ENCODE measurements at places on chromosomes 13 and 19.

DNA sequence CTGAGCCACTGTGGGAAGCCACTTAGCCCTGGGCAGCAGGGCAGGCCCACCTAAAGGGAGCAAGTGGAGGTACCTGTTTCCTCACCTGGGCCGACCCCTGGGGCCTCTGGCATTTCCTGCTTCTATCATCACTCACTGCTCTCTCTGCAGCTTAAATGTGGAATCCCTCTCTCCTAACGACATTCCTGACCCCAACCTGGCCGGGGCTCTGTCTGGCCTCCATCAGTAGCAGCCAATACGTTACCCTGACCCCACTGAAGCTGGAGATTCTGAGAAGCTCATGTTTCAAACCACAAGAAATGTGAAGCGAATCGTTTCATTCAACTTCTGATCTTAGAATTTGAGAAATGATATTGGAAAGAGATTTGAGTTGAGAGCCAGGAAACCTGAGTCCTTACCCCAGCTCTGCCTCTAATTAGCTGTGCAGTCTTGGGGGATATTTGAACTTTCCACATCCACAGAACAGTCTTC is 39.9 kb downstream of the DOCK9 start:
- DNase-seq: peak; percentile 1

- no peak for DNase-seq
Observed at GRCh38 chr19:17577457-17578097, 22.1 kb downstream of the COLGALT1 start.

DNA sequence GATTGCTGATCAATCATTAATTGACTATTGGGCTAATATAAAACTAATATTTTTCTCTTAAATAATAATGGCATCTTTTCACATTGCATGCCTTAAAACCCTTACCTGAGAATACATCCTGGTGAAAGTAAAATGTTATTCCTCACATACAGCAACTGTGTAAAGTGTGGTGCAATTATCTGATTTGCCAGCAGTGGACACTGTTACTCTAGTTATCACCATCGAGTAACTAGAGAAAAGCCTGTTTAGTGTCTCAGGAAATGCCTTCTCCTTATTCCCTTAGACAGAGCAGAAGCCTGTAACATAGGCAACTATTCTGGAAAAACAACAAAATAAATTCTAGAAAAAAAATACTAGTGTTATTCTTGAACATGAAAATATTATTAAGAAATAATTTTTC is 459.8 kb downstream of the FGF14 start:
- peak; percentile 5 for DNase-seq

DNA sequence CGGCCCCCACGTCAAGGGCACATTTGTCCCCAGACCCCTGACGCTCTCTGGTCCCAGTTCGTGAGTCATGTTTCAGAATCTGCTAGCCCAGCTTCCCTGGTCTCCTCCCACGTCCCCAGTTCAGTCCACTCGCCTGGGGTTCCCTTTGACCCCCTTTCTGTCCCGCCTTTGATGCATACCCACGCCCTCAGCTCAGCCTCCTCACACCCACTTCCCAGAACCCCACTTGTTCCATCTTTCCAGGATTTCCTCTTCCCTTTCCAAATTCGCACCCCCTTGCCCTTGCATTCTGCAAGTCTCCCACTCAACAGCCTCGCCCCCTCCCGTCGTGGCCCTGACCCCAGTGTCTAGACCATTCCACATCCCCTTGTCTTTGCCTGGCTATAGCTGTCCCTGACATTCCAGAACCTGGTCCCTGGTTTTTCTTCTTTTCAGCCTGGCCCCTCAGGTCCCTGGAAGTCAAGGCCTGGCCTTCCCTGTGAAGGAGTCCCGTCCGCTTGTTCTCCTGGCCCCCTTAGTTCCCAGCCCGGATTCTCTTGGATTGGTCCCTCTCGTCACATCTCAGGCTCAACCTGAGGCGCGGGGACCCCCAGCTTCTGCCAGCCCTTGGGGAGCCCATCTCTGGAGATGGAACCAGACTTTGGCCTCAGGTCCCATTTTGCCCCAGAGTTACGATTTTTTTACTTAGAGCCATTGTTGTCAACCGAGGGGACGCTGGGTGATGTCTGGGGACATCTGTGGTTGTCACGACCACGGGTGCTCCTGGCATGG is 1.3 kb downstream of the NCLN start:
- DNase-seq: no peak

DNA sequence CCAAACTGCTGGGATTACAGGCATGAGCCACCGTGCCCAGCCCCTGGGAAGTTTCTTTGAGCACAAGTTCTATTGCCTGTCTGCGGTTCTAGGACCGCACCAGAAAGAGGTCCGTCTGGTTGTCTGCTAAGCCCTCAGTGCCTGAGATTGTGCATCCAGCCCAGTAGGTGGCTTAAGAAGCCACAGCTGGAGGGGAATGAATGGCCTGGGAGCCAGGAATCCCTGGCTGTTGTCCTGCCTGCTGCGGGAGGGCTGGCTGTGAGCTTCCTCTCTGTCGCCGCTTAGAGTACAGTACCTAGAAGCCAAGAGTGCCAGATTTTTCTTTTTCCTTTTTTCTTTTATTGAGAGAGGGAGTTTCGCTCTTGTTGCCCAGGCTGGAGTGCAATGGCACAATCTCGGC is 4.2 kb upstream of the TYK2 start:
- no peak for DNase-seq

DNA sequence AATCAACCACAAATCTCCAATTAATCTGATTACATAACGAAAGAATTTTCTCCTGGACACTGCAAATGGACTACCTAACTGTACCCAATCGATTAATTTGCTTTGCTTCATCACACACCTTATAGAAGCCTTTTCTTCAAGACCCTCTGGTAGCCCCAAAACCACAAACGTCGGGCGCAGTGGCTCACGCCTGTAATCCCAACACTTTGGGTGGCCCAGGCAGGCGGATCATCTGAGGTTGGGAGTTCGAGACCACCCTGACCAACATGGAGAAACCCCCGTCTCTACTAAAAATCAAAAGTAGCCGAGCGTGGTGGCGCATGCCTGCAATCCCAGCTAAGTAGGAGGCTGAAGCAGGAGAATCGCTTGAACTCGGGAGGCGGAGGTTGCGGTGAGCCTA is 42.9 kb upstream of the ZNF429 start:
- DNase-seq: no peak

- peak; percentile 53 for DNase-seq
Observed at GRCh38 chr13:29621051-29621800, 25.7 kb upstream of the SLC7A1 start.

- DNase-seq: peak; percentile 22
Observed at GRCh38 chr19:3270902-3271301, 46.4 kb downstream of the CELF5 start.

DNA sequence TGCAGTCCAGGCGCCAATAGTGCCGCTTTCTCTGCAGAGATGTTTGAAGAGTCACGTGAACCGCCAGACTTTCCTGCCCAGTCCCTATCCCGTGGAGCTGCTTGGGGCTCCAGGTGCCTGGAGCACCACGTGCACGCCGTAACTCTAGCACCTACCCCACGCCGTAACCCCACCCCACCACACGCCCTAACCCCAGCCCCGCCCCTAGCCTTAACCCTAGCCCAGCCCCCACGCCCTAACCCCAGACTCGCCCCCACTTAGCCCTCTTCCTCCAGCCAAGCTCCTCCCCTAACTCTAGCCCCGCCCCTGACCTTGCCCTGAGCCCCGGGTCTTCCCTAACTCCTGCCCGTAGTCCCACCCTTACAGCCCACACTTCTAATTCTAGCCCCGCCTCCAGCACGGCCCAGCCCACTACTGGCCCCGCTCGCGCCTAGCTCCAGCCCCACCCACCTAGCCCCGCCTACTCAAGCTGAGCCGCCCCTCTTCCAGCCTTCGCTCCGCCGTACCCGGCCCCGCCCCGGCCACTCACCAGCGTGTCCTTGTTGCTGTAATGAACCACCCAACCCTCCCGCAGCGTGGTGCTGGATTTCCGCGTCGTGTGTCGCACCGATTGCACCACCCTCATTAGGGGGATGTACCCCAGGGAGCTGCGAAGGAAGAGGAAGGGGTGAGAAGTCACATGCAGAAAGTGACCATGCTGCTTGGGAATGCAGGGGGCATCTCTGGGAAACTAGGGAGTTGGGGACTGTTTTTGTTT is 19.5 kb downstream of the PRKD2 start:
- peak; percentile 70 for DNase-seq

DNA sequence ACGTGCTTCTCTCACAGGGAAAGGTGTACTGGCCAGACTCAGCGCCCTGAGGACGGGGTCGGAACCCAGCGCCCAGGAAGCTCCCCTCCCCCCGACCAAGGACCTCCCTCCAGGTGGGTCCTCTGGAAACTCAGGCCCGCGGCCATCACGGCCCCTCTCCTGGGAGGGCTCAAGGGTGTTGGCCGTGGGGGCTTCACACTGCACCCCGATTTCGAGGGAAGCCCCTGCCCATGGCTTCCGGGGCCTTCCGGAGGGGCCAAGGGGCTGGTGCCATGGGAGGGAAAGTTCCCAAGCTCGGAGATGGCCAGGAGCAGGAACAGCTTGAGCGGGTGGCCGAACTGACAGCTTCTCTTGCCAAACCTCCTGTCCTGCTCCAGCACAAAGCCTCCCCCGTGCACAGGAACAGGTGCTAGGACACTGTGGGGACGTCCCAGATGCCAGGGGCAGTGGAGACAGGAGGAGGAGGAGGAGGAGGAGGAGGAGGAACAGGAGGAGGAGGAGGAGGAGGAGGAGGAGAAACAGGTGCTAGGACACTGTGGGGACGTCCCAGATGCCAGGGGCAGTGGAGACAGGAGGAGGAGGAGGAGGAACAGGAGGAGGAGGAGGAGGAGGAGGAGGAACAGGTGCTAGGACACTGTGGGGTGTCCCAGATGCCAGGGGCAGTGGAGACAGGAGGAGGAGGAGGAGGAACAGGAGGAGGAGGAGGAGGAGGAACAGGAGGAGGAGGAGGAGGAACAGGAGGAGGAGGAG is 10.0 kb downstream of the SBNO2 start:
- DNase-seq: no peak

DNA sequence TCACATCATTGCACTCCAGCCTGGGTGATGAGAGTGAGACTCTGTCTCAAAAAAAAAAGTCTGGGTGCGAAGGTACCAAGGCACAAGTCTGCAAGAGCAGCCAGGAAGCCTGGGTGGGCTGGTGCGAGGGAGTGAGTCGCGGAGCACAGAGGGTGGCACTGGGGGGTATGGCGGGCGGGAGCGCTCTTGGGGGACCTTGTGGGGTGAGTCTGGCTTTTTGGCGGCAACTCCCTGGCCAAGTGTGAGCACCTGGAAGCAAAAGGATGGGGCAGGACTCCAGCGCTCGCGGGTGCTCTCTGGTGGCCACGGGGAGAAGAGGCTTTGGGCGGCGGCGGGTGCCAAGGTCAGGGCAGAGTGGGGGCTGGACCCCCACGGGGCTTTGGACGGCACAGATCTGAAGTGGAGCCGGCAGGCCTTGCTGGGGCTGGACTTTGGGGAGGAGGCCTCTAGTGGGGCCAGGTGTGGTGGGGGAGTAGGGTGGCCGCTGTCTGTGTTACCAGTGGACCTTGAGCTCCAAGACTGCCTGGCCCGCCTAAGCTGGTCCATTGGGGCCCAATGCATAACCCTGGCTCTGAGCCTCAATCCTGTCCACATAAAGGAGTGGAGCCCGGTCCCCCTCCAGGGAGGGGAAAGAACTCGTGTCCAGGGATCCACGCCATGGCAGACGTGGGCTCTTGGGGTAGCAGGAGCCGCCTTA is 1.6 kb downstream of the P2RY11 start:
- DNase-seq: peak; percentile 31

- peak; percentile 63 for DNase-seq
Observed at GRCh38 chr19:45768655-45768983, 433 bp downstream of the SIX5 start.

- DNase-seq: no peak
Observed at GRCh38 chr19:44796701-44797115, 12.2 kb upstream of the BCAM start.

DNA sequence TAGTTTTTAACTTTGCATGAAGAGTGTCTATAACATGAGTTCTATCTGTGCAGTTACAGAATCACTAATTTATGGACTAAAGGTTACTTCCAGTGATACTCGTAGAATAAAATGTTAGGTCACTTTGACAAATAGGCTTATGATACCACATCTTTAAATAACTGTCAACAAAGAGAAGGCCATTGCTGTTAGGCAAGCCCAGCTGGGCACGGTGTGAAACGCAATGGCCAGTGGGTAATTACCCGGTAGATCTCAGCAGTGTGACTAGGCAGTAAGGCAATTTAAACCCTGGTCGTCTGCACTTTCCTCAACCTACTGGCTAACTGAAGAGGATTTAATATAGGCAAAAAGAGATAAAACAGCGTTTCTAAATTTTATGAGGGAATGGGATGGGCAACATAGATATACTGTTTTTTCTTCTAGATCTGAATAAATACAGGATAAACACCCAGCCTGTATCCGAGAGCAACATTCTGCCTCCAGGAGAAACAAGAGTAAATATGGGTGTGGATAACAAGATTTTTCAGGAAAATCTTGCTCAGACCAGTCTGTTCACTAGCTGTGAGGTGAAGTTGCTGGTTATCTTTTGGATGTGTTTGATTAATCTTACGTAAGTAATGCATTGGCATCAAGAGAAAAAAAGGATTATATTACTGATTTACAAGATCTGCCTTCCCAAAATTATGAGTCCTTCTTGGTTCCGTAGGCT is 631.3 kb downstream of the EFNB2 start:
- DNase-seq: no peak

DNA sequence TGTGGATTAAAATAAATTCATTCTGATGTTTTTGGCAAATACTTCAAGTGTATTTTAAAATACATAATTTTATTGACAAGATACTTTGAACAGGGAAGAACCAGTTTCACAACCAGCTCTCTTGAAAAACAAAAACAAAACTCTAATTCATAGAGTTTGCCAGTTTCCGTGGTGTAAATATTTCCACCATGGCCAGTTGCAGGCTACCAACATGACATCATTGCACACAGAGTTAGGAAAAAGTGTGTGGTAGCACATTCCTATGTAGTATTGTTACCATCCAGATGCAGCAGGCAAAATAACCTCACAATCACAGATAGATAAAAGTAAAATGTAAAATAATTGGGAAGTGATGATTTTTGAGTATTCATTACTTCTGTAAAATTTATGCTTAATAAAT is 7.7 kb upstream of the RNF113B start:
- DNase-seq: peak; percentile 69

DNA sequence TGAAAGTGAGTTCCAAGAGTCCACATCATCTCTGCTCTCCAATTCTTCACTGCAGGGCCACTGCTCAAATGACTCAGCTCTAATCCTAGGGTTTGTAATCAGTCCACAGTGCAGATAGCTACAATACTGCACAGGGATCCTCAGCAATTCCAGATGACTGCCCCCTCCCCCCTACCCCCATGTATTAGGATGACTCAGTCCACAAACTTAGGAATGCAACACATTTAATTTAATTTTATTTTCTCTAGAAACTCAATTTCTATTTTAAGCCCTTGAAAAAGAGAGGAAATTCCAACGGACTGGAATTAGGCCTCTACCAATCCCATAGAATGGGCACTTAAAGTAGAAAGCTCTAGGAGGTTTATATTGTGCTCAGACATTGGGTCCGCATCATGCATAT is 173.8 kb upstream of the SOX21 start:
- peak; percentile 70 for DNase-seq

DNA sequence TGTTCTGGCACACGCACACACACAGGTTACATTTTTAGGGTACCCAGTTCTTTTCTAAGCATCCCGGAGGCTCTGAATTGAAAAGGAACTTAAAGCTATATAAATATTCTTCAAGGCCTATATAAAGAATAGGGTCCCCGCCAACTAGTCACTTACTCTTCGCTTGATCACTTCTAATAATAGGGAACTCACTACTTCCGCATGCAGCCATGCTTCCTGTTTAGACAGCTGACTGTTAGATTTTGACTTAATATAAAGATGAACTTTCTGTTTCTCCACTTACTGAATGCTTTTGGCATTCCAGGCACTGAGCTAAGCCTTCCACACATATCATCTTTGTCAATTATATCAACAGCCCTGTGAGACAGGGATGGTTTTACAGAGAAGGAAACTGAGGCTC is 259.6 kb downstream of the TSHZ3 start:
- no peak for DNase-seq

GRCh38 chr19:7512400-7512851 is 3.5 kb upstream of the ZNF358 start:
- no peak for DNase-seq
